ENCODE measurements at places on chromosomes 4 and X. TPM values are rescaled to one million over a fixed set of nuclear protein-coding genes. Genes with fewer than 3 reads are reported as not detected.

RAI2 gene
- total RNA-seq, result 0.13 TPM

DNA sequence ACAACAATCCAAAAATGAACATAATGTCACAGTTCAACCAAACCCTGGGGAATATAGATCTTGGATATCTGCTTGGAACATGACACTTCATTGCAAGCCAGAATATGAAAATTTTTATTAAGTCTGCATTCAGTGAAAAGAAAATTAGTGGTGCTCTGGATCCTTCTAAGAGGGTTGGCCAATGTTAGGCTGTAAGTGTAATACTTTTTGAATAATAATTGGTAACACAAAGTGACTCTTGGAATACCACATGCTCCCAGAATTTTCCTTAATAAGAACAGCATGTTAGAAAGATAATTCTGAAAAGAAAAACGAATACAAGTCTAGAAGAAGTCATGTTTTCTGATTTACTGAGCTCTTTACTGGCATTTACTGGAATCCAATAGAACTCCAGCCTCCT, 175.8 kb downstream of the RASL11B start:
- DNase-seq, result no peak

DNA sequence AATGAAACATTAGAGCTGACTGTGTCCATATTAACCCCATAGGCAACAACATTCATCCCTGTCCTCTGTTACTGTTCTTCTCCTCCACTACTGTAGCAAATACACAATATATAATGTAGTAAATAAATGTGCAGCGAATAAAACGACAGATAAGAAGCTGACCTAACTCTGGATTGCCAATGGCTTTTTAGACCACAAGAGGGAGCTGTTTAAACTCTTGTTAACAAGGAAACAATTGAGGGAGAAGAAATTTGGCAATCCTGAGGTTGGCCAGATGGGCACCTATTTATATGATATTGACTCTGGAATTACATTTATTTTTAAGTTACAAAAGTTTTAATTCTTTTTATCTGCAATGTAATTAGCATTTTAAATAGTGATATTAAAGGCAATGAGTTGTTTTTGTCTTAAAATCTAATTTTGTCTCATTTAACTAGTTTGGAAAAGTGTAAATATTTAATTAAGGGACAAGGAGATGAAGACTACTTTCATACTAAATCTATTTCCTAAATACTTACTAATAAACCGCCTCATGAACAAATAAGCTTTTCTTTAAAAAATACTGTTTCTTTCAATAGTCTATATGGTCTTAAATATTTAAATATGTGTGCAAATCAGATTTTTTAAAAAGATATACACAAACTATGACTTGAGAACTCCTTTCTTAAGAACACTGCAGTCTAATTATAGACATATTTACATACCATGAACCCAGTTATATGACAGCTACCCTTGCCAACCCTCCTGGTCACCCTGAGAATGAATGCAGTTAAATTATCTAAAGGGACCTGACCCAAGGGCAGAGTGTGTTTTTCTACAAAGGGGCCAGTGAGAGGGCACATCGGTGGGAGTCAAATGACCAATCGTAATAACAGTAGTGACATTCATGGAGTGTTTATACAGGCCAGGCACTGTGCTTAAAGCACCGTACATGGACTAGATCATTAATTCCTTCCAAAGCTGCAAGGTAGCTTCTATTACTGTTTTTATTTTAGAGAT, 52.9 kb upstream of the HPF1 start:
- DNase-seq, result peak; percentile 30

DNA sequence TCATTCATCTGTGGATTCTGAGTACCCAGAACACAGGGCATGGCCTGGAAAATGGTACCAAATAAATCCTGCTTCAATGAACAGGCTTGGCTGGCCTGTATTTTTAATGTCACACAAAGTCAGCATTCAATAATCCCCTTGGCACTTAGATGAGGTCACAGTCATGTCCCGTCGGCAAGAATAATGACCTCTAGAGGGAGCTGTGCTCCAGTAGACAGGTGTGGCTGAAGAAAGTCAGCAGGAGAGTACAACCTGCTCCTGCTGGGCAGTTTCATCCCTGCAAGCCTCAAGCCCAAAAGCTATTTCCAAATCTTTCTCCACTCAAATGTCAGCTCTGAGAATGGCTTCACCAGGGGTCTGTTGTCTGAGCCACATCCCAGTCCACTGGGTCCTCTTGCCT, 404.0 kb upstream of the F9 start:
- DNase-seq, result no peak

DNA sequence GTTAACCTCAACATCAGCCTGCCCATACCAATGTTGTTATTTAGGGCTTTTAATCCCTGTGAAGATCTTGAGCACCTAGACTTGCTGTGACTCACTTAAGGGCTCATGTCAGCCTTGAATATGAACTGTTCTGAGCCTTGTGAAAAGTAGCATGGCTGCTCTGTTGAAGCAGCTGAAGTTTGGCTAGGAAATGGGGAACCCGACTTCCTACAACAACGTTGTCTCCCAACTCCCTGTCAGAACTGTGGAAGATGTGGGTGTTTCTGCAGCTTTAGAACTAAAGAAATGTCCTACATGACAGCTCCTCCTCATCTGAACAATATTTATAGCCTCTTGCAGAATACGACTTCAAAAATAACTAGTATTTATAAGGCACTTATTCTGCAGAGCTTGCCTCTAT, 27.5 kb downstream of the STOX2 start:
- no peak for DNase-seq

CSTF2 gene
- 24.9 TPM for total RNA-seq

- DNase-seq, result no peak
These were observed 12.1 kb upstream of the ARAP2 start for GRCh38 chr4:36256398-36256891.

DNA sequence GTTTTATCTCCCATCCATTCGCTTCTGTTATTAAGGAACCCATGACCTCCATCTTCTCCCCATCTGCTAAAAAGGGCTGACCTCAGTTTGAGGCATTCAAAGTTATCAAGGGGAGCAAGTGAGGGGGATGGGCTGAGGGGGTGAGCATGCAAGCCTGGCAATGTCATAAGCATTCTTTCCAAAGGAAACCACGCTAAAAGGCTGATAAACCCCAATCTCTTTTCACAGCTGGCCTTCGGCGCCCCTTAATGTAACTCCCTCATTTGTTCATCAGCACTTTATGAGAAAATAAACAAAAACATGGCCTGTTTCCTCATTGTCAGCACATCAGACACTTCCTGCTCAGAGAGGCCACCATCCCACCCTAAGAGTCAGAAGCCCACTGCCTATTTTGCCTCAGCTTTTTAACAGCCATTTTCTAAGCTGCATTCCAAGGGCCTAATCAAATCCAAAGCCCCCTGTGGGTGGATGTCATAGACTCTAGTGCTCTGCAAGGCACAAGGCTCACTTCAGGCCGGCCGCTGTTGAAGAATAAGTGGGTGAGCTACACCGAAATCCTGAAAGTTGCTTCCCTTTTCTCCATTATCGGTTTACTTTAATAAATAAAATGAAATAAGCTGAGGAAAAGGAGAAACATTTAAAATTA, 92.0 kb upstream of the SRD5A3 start:
- no peak for DNase-seq

Data from pulmonary artery endothelial cell (primary cell).